Suppressor macrophage treated with lipopolysaccharide for 4 hours (primary cell): ENCODE measurements at places on chromosomes 6 and 20.

GRCh38 chr6:133130863-133131262, 110.3 kb upstream of the EYA4 start:
- DNase-seq: no peak

GRCh38 chr20:18466574-18466893, 296 bp downstream of the DZANK1 start:
- no peak for DNase-seq

- no peak for DNase-seq
Observed at GRCh38 chr6:170096191-170096802, 194.6 kb downstream of the DLL1 start.

DNA sequence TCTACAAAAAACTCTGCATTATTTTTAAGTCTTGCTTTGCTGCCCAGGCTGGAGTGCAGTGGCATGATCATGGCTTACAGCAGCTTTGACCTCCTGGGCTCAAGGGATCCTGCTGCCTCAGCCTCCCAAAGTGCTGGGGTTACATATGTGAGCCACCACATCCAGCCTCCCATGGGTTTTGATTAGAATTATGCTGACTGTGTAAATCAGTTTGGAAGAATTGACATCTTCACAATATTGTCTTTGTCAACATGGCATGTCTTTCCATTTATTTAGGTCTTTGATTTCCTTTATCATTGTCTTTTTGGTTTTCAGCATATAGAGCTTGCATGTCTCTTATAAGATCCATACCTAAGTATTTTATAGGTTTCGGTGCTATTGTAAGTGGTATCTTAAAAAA, 13.2 kb upstream of the APCDD1L start:
- DNase-seq: no peak

DNA sequence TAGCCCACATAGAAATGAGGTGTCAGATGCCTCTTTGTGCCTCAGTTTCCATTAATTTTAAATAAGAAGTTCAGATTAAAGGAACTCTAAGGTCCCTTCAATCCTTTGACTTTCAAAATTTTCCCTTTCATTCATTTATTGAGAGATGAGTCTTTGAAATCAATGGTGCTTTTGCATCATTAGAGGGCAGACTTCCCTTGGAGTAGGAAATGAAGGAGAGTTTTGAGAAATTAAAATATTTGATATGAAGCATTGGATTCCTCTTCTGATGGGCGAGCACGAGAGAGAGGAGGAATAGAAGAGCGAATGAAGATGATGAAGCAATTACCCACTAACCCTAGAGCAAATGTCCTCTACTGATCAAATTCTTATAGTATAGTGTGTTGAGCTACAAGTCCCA, 105.7 kb downstream of the EDN1 start:
- no peak for DNase-seq

- no peak for DNase-seq
Observed at GRCh38 chr6:111745186-111745585, 128.1 kb downstream of the FYN start.

DNA sequence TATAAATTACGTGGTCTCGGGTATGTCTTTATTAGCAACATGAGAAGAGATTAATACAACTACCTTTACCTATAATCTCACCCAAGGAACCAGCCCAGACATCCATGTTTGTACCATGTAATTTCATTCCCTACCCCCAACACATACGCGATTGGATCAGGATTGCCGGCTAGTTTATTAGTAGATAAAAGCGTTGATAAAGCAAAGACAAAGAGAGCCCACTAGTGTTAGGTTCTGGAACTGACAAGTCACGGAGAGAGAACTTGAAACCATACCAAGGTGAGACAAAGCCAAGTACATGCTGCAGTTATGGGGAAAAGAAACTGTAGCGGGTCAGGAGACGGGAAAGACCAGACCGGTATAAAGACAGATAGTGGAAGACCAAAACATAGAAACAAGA, 37.4 kb upstream of the FAM135A start:
- DNase-seq: no peak

- DNase-seq: no peak
Observed at GRCh38 chr20:3935295-3935955, 46.2 kb downstream of the PANK2 start.

- no peak for DNase-seq
Observed at GRCh38 chr20:44133424-44133823, 53.6 kb downstream of the JPH2 start.

DNA sequence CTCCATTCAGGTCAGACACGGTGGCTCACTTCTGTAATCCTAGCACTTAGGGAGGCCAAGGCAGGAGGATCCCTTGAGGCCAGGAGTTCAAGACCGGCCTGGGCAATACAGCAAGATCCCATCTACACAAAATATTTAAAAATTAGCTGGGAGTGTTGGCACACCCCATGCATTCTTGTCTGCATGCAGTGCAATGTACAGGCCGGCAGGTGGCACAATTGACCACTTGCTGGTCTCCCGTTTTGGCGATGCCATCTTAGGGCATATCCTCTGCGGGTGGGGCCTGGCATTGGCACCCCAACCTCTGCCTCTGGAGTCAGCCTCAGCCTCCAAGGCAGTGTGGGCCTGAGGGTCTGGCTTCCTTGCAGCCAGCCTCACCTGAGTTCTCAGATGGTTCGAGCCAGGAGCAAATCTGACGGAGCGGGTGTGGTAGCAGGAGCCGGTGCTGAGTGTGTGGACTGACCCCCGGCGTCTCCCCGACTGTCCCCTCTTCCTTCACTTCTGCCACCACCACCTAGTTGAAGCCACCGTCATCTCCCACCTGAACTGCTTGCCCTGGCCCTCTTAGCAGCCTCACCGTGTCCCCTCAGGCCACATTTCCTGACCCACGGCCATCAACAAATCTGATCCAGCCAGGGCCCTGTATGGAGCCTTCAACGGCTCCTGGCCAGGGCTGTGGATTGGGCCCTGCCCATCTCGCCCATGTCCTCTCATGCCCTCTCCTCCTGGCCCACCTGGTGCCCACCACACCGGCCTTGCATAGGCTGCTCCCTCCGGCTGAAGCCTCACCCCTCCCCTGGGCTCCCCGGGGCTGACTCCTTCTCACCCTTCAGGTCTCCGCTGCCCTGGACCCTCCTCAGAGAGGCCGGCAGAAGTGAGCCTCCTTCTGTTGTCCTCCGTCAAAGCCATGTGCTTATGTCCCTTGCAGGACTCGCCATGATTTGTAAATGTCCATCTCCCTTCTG, 44.0 kb downstream of the EFCAB8 start:
- peak; percentile 72 for DNase-seq

DNA sequence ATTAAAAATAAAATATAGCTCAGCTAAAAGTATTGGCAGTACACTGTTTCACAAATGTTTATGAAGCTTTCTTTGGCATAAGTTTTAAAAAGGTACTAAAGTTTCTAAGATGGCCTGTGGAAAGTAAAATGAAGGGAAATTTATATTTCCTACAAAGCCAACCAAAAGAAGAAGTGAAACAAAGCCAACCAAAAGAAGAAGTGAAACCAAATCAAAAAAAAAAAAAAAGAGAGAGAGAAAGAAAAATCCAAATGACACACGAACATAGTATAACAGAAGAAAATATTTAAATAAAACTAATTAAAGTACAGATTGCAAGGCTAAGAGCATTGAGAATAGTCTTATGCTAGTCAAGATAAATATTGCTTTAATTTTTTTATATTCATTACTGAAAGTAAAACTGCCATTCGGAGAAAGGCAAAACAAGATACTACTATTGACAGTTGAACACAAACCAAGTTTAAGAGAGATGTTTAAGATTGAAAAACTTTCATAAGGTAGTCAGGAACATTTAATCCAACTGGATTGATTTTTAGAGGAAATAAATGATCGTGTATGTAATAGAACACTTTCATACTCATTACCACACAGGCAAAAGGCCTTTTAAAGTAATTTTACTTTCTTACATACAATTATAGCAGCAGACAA, 12.8 kb upstream of the KHDRBS2 start:
- DNase-seq: peak; percentile 58

GRCh38 chr6:135256866-135257265, 75.8 kb downstream of the MYB start:
- DNase-seq: no peak

GRCh38 chr20:39021748-39022147, 59.6 kb downstream of the DHX35 start:
- no peak for DNase-seq

- no peak for DNase-seq
Observed at GRCh38 chr6:166542580-166542912, 43.9 kb downstream of the RAMACL start.

- no peak for DNase-seq
Observed at GRCh38 chr6:18309046-18309445, 44.7 kb upstream of the DEK start.

GRCh38 chr20:32685541-32686529, 12.1 kb upstream of the C20orf203 start:
- DNase-seq: peak; percentile 70

- no peak for DNase-seq
Observed at GRCh38 chr6:142938510-142938909, 6.5 kb downstream of the HIVEP2 start.

DNA sequence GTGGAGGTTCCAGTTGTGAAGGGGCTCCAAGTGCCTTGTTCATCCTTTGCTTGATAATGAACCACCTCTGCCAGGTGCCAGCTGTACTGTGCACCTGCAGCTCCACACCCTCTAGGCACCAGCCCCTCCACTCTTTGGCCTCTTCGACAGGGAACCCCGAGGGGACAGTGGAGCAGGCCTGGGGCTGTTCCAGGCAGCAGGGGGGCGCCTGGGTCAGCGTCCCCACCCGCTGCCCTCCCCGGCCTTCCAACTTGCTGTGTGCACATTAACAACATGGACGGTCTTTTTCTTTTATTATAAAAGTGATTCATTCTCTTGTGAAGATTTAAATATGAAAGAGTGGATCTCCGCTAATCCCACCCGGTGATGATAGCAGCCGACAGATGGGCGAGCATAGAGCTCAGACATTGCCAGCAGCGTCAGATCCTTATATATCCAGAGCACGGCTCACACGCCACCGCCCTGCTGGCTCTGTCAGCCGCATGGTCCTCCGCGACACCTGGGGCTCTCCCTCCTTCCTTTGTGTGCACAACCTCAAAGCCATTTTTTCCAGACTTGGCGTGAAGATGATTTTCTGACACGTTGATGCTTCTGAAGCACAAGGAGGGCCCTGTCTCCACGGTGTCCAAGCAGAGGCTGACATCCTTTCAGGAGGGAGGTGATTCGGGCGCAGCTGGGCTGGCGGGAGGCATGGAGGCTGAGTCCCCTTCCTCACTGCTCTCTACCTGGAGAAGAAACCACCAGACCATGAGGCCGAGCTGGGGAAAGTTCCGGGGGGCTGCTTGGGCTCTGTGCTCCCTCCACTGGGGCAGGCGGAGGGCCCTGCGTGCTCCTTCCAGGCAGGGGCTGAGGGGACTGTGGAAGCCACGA, 22.2 kb upstream of the MRGBP start:
- DNase-seq: no peak

DNA sequence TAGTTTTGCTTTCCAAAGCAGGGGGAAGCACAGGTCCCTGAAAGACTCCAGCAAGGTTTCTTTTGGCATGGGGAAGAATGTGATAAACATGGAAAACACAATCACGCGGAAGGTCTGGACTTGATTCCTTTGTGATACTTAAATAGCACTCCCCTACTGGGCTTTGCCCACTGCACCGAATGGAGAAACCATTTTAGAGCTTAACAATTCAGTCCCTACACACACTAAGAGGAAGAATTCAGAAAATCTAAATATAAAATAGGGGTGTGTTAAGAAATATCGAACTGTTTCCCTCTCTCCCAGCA, 71.4 kb upstream of the NHSL1 start:
- no peak for DNase-seq

DNA sequence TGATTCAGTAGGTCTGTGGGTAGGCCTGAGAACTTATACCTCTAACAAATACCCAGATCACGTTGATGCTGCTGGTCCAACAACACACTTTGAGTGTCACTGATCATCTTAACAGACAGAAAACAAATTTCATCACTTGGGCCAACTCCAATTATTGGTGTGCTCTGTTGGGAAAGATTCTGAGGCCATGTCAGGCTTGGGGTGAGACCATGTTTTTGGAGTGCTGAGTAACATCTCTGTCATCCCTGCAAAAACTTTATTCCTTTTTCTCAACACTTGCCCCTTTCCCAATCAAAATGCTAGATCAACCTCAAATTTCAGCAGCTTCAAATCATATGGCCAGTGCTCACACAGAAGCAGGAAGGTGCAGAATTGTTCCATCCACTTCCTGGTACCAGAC, 108.8 kb upstream of the TENT5A start:
- no peak for DNase-seq

- DNase-seq: no peak
Observed at GRCh38 chr6:105747823-105748405, 338.2 kb upstream of the PRDM1 start.

- DNase-seq: no peak
Observed at GRCh38 chr6:16810411-16810810, 49.2 kb upstream of the ATXN1 start.

- DNase-seq: peak; percentile 32
Observed at GRCh38 chr6:42572523-42572922, 8.7 kb downstream of the UBR2 start.

DNA sequence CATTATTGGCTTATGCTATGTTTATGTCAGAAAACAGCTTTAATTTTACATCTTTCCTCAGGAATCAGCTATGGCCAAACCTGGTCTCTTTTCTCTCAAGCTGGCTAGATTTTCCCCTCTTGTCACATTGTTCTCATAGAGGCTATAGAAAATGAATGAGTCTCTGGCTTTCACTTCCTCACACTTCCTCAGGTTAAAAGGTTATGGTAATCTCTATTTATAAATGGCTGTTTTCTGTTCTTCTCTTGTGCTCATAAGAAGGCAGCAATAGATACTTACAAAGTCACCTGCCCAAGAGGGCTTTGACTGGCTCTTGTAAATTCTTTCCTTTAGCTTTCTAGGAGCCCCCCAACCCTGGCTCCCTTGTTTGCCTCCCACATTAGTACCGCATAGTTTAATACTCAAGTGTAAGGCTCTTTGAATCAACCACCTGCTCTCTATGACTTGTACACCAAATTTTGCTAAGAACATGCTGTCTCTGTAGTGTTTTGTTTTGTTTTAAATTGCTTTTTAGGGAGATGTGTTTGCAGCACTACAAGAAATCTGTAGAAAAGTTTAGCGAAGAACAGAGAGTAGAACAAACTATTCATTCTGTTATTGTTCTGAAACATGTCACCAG, 897.4 kb upstream of the CITED2 start:
- DNase-seq: peak; percentile 6

GRCh38 chr20:45782890-45783289, 8.8 kb downstream of the WFDC3 start:
- no peak for DNase-seq

DNA sequence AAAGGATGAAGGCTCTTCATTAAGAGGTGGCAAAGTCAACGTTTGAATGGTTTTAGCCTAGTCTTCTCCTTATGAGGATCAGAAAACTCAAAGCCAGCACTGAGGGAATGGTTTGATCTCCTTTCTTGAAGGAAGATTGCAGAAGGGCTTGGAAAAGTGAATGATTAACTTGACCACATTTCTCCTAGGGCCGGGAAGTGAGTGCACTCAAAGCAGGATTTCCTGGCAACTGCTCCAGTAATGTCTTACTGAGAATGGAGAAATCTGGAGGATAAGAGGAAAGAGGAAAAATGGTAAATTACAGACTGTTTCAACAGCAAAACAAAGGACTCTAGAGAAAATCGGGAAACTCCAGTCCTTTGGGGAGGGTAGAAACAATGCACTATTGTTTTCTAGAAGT, 189.0 kb upstream of the FOXA2 start:
- no peak for DNase-seq

GRCh38 chr20:52895701-52896100, 76.5 kb upstream of the TSHZ2 start:
- no peak for DNase-seq
